ENCODE measurements at places on chromosomes 13 and 19. TPM values are rescaled to one million over a fixed set of nuclear protein-coding genes. Genes with fewer than 3 reads are reported as not detected.

DNA sequence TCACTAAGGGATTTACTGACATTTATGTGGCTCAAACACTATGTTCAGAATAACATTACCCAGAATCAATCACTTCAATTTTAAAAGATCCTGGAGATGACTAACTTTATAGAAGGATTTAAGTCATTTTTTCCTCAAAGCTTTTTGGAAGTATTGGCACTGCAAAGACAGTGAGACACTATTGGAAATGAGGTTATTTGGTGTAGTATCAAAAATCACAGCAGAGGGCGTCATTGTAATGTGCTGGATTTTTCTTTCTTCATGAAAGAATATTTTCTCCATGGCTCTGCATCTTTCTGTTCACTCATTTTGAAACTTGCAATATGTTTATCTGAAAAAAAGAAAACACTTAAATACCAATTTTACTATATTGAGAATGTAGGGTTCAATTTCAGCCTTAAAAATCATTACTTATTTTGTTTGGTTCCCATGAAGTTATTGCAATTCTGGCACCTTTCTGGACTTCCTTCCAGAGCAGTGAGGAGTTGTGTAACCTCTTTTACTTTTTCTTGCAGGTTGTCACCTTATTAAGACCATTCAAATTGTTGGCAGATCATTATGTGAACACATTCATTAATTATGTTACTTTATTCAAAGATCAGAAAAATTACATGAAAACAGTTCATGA is 3.7 kb upstream of the CSNK1A1L start:
- H3K27me3 ChIP-seq: peaks cover 4% of the 10 kb centered on the region
- no peak overlapping the region for H3K4me3 ChIP-seq
- H3K36me3 ChIP-seq: no peaks in the 10 kb centered on the region
- no peak overlapping the region for H3K27ac ChIP-seq
- H3K4me1 ChIP-seq: no peaks in the 10 kb centered on the region

The ZNF844 gene
- total RNA-seq: 3.5 TPM

- H3K4me1 ChIP-seq: peaks cover 16% of the 10 kb centered on the region
- DNase-seq: no peak
- no peak overlapping the region for H3K27ac ChIP-seq
Measured at GRCh38 chr19:35337097-35337983, 8.4 kb downstream of the CD22 start.

GRCh38 chr13:104011505-104012241 is 945.5 kb upstream of the SLC10A2 start:
- no peaks in the 10 kb centered on the region for H3K36me3 ChIP-seq
- DNase-seq: no peak
- no peak overlapping the region for H3K27ac ChIP-seq
- no peaks in the 10 kb centered on the region for H3K4me1 ChIP-seq
- H3K27me3 ChIP-seq: no peaks in the 10 kb centered on the region

DNA sequence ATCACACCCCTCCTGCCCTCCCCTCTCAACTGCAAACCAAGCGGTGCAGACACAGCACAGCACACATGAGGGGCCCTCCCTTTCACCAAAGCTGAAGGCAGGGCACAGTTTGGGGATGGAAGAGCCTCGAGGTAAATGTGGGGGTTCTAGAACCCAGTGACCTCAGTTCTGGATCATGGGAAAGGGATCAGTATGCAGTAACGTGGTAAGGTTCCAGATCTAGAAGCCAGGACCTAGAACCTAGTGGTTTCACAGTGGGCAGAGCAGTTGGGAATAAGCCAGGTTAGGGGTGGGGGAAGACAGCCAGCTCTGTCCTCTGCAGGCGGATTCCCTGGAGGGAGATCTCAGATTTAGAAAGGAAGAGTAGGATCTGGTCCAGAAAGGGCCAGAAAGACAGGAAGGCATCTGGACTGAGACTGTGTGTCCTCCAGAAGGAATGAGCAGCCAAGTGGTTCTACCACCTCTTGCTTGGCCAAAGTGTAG is 3.1 kb downstream of the FTL start:
- peaks cover 48% of the 10 kb centered on the region for H3K4me1 ChIP-seq
- no peak overlapping the region for H3K4me3 ChIP-seq
- no peak for DNase-seq
- no peaks in the 10 kb centered on the region for H3K27me3 ChIP-seq
- H3K27ac ChIP-seq: peak overlapping the region; percentile 54

DNA sequence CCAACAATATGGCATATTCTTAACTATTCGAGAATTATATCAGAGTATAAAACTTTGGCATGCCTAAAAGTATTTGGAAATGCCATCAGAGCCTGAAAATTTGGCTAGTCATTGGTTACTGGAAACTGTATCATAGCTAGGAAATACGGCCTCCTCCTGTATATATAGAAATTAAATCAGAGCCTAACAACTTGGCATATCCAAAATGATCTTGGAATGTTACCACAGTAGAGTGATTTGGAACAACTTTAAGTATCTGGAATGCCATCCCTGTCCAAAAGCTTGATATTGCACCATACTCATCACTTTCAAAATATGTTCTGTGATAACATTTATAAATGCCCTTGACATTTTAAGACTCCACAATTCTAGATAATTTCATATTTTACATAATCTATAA is 335.8 kb downstream of the SLITRK1 start:
- H3K36me3 ChIP-seq: no peaks in the 10 kb centered on the region
- H3K4me1 ChIP-seq: no peaks in the 10 kb centered on the region

- no peak overlapping the region for H3K4me3 ChIP-seq
- peaks cover 44% of the 10 kb centered on the region for H3K4me1 ChIP-seq
- no peaks in the 10 kb centered on the region for H3K27me3 ChIP-seq
- H3K36me3 ChIP-seq: peaks cover 60% of the 10 kb centered on the region
- DNase-seq: no peak
Measured at GRCh38 chr19:52533901-52534300, 6.4 kb downstream of the ZNF808 start.

The ASPDH gene
- not detected for total RNA-seq

DNA sequence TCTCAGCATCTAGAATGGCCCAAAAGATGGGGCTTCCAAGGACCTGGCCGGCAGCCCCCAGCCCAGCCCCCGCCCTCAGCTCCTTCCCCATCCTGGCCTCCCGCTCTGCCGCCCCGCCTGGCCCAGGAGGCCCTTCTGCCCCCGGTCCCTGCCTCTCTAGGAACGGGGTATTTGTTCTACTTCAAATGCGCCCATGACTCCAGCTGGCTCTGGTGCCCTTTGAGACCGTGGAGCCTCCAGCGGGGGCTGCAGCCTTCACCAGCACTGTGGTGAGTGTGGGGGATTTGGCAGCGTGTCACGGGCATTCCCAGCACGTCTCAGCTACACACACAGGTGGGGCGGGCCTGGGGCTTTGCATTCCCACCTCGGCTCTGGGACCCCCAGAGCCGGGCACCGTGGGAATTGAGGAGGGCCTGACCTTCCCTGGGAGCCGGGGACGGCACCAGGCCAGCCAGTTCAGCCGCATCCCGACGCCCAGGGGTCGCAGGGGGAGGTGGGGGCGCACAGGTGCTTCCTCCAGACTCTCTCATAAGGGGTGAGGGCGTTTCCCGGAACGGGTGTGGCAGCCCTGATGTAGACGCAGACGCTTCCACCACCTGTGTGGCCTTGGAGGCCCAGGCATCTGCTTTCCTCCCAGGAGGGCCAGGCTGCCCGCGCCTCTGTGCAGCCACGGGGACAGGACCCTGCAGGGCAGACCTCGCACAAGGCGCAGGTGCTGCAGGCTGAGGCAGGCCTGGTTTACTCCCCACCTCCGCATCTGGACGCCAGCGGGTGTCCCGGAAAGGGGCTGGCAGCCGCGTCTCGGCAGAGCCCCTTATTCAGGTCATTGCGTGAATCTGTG is 947 bp downstream of the ATP4B start:
- no peak for DNase-seq
- H3K4me1 ChIP-seq: no peaks in the 10 kb centered on the region
- H3K27me3 ChIP-seq: peaks cover 8% of the 10 kb centered on the region
- no peak overlapping the region for H3K4me3 ChIP-seq
- H3K27ac ChIP-seq: no peak overlapping the region

GRCh38 chr13:31610270-31610998 is 128.9 kb upstream of the RXFP2 start:
- H3K36me3 ChIP-seq: no peaks in the 10 kb centered on the region
- H3K27ac ChIP-seq: no peak overlapping the region
- no peak overlapping the region for H3K4me3 ChIP-seq
- no peak for DNase-seq

DNA sequence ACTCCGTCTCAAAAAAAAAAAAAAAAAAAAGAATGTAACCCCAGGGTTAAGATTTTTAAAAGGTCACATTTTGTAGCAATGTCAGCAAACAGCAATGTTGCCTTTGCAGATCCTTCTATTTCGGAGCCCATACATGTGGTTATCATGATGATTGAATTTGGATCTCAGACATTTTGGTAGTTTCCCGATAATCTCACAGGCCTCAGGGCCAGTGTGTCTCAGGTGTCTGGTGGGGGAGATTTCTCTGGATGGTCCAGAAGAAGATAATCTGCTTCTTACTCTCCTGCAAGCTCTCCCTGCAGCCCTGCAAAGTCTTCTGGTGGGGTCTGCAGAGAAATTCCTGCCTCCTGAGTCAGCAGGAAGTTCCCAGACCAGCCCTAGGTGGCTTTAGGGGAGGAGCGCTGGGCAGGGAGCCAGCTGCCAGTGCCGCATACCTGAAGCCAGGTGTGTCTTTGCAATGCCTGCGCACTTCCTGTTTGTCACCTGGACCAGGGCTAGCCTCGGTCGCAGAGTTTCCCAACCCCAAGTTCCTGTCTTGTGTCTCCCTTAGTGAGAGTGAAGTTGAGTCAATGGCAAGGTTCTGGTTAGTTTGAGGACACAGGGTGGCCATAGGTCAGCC is 1.4 kb downstream of the SH2D3A start:
- no peaks in the 10 kb centered on the region for H3K27me3 ChIP-seq
- peak overlapping the region; percentile 93 for H3K27ac ChIP-seq
- DNase-seq: no peak
- H3K4me1 ChIP-seq: peaks cover 46% of the 10 kb centered on the region
- H3K4me3 ChIP-seq: peak overlapping the region; percentile 89
- peaks cover 12% of the 10 kb centered on the region for H3K36me3 ChIP-seq

DNA sequence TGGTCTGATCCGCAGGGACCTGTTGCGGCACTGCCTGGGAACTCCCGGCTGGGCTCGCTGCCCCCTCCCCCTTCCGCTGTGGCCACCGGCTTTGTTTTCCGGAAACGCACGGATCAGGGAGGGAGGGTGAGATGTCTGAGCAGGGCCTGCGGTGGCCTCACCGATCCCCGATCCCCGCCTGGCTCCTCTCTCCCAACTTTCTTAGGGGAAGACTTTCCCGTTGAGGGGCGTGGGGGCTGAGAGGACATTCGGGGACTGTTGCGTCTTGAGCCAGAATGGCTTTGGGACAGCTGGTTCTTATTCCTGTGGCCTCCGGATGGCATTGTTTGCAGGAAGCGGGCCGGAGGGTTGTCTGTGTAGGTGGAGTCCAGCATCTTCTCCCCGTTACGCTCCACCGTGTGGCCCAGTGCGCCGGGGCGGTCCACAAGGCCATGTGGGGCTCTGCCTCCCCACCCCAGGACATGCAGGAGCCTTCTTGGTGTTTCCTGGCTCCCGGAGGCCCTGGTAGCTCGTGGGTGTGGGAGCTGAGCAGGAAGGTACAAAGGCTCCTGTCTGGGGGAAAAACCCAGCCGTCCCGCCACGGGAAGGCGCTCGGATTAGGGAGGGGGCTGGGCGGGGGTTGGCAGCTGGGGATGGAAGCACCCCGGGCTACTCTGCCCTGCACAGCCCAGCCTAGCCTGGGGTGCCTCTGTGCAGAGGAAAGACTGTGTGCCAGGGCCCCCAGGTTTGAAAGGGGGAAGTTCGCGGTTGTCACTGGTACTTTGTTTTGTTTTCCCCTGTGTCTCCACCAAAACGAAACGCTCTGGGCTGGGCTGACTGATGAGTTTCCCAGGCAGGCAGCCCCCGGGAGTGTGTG is 1.3 kb downstream of the CSNK1G2 start:
- H3K4me3 ChIP-seq: peak overlapping the region; percentile 99
- peak; percentile 85 for DNase-seq
- no peaks in the 10 kb centered on the region for H3K27me3 ChIP-seq
- H3K36me3 ChIP-seq: peaks cover 10% of the 10 kb centered on the region

The ZNF331 gene
- 20.2 TPM for total RNA-seq

The TEX29 gene
- 0.52 TPM for total RNA-seq

The TNFSF9 gene
- total RNA-seq: 1.1 TPM

- H3K36me3 ChIP-seq: no peaks in the 10 kb centered on the region
- no peak for DNase-seq
- peaks cover 5% of the 10 kb centered on the region for H3K27me3 ChIP-seq
Measured at GRCh38 chr13:30105381-30105780, 202.0 kb downstream of the KATNAL1 start.

The GRK1 gene
- total RNA-seq: not detected

DNA sequence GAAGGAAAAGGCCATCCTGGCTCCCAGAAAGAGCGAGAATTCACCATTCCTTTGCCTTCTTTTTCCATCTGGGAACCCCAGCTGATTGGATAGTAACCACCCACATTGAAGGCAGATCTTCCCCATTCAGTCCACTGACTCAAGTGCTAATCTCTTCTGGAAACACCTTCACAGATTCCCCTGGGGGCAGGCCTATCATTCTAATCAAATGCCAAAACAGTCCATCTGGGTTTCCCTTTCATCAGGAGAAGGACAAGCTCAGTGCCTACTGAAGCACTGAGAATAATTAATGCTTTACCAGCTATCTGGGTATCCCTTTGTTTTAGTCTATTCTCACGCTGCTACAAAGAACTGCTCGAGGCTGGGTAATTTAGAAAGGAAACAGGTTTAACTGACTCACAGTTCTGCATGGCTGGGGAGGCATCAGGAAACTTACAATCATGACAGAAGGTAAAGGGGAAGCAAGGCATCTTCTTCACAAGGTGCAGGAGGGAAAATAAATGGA is 293.2 kb downstream of the ENOX1 start:
- H3K27me3 ChIP-seq: peaks cover 7% of the 10 kb centered on the region
- H3K4me3 ChIP-seq: no peak overlapping the region
- H3K36me3 ChIP-seq: no peaks in the 10 kb centered on the region
- no peaks in the 10 kb centered on the region for H3K4me1 ChIP-seq
- no peak for DNase-seq

The MAMSTR gene
- 1.1 TPM for total RNA-seq

DNA sequence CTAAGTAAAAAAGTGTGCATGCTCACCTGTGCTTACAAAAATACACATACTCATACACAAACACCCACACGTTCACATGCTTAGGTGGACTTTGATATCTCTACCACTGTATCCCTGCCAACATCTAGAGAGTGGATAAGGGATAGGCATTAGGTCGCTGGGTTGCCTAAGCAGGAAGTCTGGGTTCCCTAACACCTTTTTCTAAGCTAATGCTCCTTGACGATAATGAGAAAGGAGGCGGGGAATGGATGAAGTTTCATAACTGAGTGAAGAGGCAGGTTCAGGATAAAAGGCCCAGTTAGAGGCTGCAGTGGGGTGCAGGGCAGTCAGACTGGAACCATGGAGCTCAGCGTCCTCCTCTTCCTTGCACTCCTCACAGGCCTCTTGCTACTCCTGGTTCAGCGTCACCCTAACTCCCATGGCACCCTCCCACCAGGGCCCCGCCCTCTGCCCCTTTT is 41.9 kb upstream of the CYP2A7 start:
- no peak overlapping the region for H3K27ac ChIP-seq
- H3K4me3 ChIP-seq: no peak overlapping the region
- peaks cover 4% of the 10 kb centered on the region for H3K27me3 ChIP-seq
- no peaks in the 10 kb centered on the region for H3K4me1 ChIP-seq
- no peaks in the 10 kb centered on the region for H3K36me3 ChIP-seq

GRCh38 chr19:1383017-1383311 is 743 bp upstream of the NDUFS7 start:
- peaks cover 20% of the 10 kb centered on the region for H3K4me1 ChIP-seq
- H3K4me3 ChIP-seq: peak overlapping the region; percentile 85
- no peak for DNase-seq
- H3K27ac ChIP-seq: peak overlapping the region; percentile 98
- peaks cover 4% of the 10 kb centered on the region for H3K27me3 ChIP-seq

- no peak for DNase-seq
- no peak overlapping the region for H3K27ac ChIP-seq
- no peaks in the 10 kb centered on the region for H3K4me1 ChIP-seq
- H3K36me3 ChIP-seq: no peaks in the 10 kb centered on the region
Measured at GRCh38 chr13:68535329-68535728, 1305.2 kb upstream of the PCDH9 start.

All from activated CD4-positive, alpha-beta T cell treated with anti-CD3 and anti-CD28 coated beads, Interleukin-2, amount 10 ng/mL, durations not matched to agents 7 days and 5 days (primary cell).